ENCODE measurements at places on chromosomes 1 and 21.

- DNase-seq = no peak
Measured at GRCh38 chr1:162908780-162909179, 47.8 kb upstream of the CCDC190 start.

DNA sequence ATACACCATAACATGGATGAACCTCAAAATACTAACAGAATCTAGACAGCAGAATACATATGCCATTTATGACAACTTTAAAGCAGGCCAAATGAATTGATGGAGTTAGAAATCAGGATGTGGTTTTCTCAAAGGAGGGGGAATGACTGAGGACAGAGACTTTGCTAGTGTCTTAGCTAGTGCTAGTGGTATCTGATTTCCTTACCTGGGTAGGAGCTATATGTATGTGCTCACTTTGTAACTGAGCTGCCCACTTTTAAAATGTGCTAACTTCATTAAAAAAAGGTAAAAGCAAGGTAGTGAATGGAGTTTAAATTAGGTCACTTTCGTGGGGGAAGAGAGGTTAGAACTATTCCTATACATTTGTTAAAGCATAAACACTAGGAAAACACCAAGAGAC is 2.6 kb downstream of the GTF2B start:
- no peak for DNase-seq

- no peak for DNase-seq
Measured at GRCh38 chr21:37528150-37528937, 161.8 kb downstream of the DYRK1A start.

DNA sequence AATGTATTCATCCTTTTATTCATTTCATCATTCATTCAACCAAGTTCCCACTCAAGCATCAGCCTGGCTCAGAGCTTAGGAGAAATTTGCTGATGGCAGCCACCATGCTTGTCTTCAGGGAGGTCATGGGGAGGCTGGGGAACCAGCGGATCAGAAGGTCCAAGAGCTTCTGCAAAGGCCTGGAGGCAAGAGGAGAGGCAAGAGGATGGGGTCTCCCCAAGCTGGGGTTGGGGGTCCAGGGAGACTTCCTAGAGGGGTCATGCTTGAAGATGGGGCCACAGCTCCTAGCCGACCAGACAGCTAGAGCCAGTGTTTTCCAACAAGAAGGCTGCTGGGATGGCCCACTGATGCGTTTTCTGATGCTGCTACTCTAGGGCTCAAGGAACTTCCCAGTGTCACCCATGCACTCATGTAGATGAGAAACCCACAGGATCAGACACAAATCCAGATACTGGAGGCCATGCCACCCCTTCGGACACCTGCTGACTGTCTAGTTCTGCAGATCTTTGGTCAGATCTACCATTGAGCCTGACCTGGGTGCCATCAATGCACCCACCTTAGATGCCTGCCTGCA is 315.2 kb downstream of the AJAP1 start:
- DNase-seq = no peak

GRCh38 chr1:156668801-156669637 is 8.2 kb downstream of the NES start:
- no peak for DNase-seq

- DNase-seq = peak; percentile 88
Measured at GRCh38 chr1:204127597-204128242, 24.1 kb downstream of the ETNK2 start.

DNA sequence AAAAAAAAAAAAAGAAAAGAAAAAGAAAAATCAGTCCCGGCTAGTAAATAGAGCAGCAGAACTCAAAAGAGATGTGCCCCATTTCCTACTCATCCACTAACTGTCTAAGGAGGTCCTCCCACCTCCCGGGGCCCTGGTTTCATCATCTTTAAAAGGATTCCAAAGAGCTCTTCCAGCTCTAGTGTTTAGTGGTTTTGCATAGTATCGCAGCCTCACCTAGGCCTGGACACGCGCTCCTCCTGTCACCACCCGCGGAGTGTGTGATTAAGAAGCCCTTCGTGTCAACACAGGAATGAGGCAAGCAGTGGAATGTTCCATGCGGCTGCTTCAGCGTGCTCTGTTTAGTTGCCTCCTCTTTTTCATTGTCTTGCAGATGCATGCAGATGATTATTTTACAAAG is 49.0 kb downstream of the LBR start:
- DNase-seq = no peak

DNA sequence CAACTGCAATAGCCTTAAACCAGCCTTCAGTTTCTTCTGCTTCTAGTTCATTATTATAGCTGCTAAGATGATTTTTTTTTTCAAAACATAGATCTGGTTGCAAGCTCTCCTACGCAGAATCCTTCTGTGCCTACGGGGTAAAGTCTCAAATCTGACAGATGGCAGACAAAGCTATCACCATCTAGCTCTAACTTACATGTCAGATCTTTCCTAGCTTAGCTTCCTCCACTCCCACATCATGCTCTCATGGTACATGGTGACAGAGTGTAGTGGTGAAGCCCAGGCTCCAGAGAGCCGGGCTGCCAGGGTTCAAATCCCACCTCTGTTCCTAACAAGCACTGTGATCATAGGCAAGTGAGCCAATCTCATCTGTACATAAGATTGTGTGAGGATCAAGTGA is 24.2 kb upstream of the GUCA2B start:
- DNase-seq = no peak

- no peak for DNase-seq
Measured at GRCh38 chr1:2975466-2976179, 45.6 kb upstream of the ACTRT2 start.

GRCh38 chr1:77659879-77660593 is 22.4 kb downstream of the ZZZ3 start:
- no peak for DNase-seq

GRCh38 chr1:78464449-78464891 is 26.3 kb upstream of the PTGFR start:
- no peak for DNase-seq

GRCh38 chr1:12629511-12629956 is 11.5 kb upstream of the DHRS3 start:
- no peak for DNase-seq

DNA sequence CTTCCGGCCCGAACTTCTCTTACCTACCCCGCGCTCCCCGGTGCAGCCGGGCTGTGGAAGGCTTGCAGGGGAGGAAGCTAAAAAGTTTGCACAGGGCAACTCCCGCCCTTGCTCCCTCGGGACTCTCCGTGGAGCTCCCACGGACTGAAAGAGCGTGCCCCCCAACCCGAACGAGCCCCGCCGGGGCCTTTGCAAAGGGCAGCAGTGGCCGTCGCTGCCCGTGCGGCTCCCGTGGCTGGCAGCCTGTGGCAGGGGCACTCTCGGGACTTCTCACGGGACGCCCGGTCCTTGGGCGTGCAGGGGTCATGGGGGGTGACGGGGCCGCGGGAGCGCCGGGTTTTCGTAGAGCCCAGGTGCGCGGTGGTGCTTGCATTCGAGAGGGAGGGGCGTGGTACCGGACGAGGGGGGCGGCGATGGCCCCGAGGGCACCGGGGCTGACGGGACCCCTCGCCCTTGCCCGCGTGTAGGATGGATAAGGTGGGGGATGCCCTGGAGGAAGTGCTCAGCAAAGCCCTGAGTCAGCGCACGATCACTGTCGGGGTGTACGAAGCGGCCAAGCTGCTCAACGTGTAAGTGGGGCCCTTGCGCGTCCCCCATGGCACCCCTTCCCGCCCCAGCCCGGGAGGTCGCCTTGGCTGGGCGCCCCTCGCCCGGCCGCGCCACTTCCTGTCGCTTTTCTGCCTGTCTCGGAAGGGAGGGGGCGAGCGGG is 711 bp downstream of the GADD45A start:
- DNase-seq = no peak

DNA sequence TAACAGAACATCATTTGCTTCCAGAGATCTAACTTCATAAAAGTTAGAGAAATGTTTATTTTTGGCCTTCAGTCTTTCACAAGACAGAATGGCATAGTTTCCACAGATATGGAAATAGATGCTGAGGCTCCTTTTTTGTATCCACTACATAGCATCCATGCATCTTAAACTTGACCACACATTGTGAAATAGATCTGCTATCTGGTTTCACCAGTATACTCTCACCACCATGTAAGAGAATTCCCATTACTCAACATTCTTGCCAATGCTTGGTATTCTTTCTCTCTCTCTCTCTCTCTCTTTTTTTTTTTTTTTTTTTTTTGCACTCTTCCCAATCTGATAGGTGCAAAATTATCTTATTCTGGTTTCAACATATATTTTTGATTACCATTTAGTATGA is 52.1 kb upstream of the PRMT6 start:
- DNase-seq = no peak

DNA sequence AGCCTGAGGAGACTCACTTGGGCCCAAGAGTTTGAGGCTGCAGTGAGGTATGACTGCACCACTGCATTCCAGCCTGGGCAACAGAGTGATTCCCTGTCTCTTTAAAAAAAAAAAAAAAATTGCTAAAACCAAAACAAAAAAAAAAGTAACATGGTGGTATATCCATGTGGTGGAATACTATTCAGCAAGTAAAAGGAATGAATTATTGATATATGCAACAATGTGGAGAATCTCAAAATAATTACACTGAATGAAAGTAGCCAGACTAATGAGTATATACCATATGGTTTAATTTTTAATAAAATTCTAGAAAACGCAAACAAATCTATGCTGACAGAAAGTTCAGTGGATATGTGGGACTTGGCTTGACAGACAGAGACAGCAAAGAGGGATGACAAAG is 80.3 kb upstream of the DMRTA2 start:
- DNase-seq = no peak

DNA sequence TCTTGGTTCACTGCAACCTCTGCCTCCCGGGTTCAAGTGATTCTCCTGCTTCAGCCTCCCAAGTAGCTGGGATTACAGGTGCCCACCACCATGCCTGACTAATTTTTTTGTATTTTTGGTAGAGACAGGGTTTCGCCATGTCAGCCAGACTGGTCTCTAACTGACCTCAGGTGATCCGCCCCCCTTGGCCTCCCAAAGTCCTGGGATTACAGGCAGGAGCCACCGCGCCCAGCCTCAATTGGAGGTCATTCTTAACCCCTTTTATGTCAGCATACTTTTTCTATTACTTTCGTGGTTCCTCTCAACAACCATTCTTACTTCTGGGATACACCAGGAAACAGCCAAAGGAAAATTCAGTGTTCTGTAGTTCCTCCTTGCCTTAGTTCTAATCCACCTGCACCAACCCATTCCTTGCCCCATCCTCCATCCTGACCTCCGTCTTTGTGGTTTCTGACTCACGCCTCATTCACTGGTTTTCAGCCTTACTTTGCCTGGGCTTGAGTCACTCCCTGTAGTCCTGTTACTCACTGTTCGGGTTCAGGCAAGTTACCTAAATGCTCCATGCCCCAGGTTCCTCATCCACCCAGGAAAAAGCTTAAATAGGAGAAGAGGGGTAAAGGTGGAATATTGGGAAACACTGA is 12.9 kb upstream of the BCL10 start:
- no peak for DNase-seq

DNA sequence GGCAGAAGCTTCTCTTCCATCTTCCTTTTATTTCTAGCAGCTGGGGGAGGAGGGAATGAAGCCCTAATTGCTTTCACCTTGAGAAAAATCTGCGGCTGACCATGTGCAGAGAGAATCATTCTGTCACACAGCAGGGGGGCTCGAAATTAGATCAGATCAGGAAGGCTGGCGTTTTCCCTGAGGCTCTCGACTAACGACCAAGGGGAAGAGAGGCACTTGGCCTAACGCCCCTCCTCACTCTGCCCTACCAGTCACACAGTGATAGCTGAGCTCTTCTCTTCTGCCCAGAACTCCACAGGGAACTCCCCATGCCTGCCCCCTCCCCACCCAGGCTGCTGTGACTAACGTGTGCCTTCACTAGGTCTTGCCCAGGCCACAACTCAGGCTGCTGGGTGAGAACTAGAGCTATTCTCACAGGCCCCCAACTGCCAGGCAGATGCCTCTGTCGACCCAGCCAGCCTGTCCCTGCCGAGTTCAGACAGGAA is 26.5 kb upstream of the KHDRBS1 start:
- no peak for DNase-seq

- DNase-seq = no peak
Measured at GRCh38 chr1:190940951-190941350, 463.3 kb upstream of the BRINP3 start.

DNA sequence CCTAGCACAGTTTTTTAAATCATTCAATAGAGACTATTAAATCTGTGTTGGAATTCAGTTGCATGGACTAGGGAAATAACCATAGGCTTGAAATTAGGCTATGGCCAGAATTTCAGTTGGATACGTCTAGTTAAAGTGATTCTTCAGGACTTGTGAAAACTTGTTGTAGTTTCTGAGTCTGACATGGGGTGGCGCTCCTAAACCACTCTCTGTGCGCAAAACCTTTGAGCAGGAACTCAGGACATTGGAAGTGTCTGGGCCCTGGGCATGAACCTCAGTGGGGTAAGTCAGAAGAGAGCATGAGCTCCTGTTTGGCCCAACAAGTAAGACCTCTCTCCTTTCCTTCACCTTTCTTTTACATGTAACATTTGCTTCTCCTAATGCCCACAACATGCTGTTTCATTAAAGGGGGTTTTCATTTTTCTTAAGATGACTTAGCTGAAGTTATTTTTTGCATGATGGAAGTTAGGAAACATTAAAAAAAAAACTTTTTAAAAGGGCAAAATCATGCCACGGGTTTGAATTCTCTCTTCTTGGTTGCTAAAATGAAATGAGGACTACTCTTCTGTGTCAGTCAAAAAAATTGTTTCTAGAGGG is 17.1 kb upstream of the CCDC190 start:
- peak; percentile 90 for DNase-seq

- no peak for DNase-seq
Measured at GRCh38 chr1:162169031-162169790, 99.7 kb downstream of the NOS1AP start.

GRCh38 chr1:2235300-2235998 is 7.3 kb downstream of the SKI start:
- no peak for DNase-seq

DNA sequence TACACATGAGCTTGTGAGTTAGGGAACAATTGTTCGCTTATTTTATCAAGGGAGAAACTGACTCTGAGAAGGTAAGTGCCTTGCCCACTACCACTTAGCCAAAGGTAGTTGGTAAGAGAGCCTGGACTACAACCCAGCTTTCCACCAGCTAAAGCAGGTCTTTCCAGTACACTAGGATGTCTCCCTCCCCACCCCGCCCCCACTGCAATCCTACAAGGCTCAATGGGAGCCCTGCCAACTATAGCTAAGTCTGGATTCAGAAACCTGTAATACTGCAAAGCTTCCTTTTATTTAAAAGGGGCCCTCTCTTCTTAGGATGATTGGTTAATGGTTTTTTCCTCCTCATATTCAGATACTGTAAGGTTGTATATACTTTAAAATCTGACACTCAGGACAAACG is 102.0 kb upstream of the C8B start:
- DNase-seq = peak; percentile 7

DNA sequence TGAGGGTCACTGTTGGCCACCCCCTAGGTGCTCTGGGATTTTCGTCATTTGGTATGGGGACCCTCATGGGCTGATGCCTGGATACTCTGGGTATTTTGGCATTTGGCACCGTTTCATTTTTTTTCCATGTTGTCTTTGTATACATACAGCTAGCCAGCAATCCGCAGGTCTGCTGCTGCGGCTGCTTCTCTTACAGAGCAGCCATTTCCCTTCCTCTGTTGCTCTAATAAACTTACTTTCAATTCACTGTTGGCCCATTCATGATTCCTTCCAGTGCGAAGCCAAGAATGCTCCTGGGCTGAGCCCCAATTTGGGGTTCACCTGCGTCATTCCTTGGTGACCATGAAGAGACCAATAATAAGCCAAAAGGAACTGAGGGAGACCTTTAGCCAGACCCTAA is 21.5 kb downstream of the GON4L start:
- DNase-seq = no peak

All from NCI-H446 (cell line).